A549 treated with CORT108297 at 1 μM for 4 hours (cell line): ENCODE measurements at places on chromosomes 6 and 20. TPM values are rescaled to one million over a fixed set of nuclear protein-coding genes. Genes with fewer than 3 reads are reported as not detected.

Gene ANKRD66
- not detected in 5 replicates for total RNA-seq

Gene SOX12
- 18.4 to 29.9 TPM (median 29.6 TPM) in 5 replicates for total RNA-seq

Gene SNPH
- 3.7 to 5.6 TPM (median 4.9 TPM) in 5 replicates for total RNA-seq

Gene MAP1LC3A
- total RNA-seq, result 16.6 to 31.0 TPM (median 26.7 TPM) in 5 replicates
